ENCODE measurements at places on chromosomes 1 and 21. TPM values are rescaled to one million over a fixed set of nuclear protein-coding genes. Genes with fewer than 3 reads are reported as not detected.

DNA sequence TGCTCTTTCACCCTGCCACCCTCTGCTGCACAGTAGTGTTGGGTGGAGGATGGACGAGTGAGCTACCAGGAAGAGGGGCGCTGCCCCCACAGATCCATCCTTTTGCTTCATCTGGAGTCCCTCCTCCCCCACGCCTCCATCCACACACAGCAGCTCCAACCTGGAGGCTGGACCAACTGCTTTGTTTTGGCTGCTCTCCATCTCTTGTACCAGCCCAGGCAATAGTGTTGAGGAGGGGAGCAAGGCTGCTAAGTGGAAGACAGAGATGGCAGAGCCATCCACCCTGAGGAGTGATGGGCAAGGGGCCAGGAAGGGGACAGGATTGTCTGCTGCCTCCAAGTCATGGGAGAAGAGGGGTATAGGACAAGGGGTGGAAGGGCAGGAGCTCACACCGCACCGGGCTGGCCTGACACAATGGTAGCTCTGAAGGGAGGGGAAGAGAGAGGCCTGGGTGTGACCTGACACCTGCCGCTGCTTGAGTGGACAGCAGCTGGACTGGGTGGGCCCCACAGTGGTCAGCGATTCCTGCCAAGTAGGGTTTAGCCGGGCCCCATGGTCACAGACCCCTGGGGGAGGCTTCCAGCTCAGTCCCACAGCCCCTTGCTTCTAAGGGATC lies 8.5 kb downstream of the CHRNB2 start:
- no peak for DNase-seq

- no peak for DNase-seq
Observed at GRCh38 chr1:26171084-26172072, at the start of gene ZNF593OS. ZNF593OS (minus strand) TSS chr1:26171832; CDS start chr1:26171661, 171 bp downstream.

- DNase-seq = no peak
Observed at GRCh38 chr1:117146575-117147340, 25.2 kb upstream of the TRIM45 start.

GRCh38 chr21:14480411-14481031 lies 65.6 kb downstream of the SAMSN1 start:
- DNase-seq = no peak

DNA sequence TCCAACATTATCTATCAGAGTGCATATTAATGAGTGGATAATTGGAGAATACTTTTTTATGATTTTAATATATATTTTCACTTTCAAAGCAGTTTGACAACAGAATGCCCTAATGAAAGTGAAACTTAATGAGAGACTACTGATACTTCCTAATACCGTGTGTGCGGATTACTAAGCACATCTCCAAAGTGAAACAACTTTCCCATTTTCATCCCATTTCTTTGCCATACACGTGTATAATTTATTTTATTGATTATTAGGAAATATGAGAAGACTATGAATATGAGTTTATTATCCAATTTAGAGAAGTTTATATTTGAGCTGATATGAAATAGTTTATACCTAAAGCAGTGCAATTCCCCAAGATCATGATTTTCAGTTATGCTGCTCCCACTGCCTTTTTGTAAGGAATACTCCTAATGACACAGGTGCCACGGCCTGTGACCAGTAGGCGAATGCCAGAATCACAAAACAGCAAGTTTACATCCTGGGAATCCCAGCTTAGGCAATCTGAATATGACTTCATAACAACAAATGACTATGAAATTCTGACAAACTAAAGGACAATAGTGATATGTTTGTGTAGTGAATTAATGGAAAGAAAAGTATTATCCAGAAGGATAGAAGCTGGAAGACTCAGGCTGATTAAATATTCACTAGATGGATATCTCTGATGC lies 202.9 kb downstream of the NCAM2 start:
- DNase-seq = no peak

DNA sequence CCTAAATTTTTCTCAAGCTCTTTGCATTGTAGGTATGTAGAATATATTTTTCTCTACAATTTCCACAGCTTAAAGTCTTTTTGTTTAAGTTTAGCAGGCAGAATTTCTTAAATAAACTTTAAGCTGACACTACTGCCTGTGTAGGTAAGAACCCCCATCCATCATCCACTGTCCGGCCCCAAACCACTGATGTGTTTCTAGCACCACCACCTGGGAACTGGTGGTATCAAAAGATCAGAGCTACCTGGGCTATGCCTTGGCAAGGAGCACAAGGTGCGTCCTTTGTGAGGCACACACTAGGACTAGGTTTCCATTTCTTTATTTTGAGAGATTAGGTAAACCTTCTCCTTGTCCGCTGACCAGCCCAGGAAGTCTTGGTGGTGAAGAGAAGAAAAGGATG lies 10.5 kb upstream of the LELP1 start:
- DNase-seq = no peak

- DNase-seq = no peak
Observed at GRCh38 chr1:185483664-185484450, 166.8 kb upstream of the IVNS1ABP start.

DNA sequence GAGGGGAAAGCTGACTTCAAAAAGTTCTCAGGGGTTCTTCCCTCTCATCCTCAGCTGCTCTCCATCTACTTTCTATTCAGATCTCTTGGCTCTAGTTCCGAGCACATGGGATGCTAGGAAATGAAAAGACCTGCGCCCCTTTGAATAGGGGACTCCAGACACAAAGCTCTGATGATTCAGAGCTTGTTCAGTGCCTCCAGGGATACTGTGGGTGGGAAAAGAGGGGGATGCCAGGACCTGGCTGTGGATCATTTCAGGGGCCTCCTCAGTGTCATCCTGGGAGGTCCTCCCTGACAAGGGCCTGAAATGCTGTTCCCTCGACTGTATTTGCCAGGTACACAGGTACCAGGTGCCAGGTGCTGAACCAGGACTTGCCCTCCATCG lies 943 bp upstream of the KIAA0040 start:
- DNase-seq = no peak

ERG gene
- not detected for total RNA-seq

KCNA2 gene
- 0.24 TPM for total RNA-seq

ATP1A4 gene
- not detected for total RNA-seq

PLA2G4A gene
- total RNA-seq = 0.97 TPM

PTGS2 gene
- total RNA-seq = 2.8 TPM

AVPR1B gene
- total RNA-seq = not detected

NIBAN1 gene
- total RNA-seq = 19.8 TPM

TGFBR3 gene
- 4.5 TPM for total RNA-seq

EPS8L3 gene
- total RNA-seq = not detected
